Hypothalamus (tissue), 51 donors: ENCODE measurements at places on chromosomes 2 and 18.

DNA sequence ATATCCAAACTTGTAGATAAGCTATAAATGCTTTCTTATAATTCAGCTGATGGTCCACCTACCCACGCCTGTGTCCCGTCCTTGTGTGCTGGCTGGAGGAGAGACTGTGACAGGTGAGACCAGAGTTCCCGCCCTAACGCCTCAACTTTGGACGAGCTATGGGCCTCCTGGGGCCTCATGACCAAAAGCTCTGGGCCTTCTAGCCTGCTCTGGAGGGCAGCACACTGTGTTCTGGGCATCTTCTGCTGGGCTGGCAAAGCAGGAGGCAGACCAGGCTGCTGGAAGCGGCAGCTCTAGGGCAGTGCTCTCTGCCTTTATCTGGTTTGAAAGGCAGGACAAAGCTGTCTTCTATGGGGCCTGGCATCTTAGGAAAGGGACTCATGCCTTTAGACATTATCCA is 26.0 kb upstream of the PAX8 start:
- DNase-seq: no peak

- no peak for DNase-seq
These were observed 67.8 kb upstream of the SALL3 start for GRCh38 chr18:78911751-78912283.

DNA sequence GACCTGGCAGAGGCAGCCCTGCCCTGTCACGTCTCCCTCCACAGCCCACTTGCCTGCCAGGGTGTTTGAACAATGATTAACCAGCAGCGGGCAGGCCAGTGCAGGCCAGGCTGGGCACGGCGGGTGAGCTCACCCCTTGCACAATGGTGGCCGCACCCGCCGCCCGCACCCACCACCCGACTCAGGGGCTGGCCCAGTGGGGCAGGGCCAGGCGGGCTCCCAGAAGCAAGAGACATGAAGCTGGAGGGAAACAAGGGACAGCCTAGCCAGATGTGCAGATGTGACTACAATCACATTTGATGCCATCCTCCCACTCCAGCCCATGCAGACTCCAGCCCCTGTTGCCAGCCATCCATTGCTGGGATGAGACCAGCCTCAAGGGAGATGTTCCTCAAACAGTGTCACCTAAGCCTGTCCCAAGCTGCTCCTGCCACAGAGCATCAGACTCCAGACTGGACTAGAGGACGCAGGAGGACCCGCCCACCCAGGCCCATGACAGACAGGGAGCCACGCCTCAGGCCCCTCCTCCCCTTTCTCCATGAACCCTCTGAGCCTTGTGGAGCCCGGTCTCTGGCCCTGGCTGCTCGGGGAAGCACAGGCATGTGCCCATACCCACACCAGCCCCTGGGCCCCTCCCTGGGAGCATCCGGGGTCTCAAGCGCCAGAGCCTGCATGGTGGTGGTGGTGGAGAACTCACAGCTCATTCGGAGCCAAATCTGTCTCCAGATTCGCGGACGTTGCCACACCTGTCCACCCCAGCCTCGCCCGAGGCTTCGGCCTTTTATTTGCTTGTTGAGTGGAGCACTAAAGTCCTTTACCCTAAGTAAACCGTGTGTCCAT is 45.0 kb downstream of the SDC1 start:
- no peak for DNase-seq

GRCh38 chr2:162706770-162707169 is 131.8 kb downstream of the KCNH7 start:
- DNase-seq: no peak

DNA sequence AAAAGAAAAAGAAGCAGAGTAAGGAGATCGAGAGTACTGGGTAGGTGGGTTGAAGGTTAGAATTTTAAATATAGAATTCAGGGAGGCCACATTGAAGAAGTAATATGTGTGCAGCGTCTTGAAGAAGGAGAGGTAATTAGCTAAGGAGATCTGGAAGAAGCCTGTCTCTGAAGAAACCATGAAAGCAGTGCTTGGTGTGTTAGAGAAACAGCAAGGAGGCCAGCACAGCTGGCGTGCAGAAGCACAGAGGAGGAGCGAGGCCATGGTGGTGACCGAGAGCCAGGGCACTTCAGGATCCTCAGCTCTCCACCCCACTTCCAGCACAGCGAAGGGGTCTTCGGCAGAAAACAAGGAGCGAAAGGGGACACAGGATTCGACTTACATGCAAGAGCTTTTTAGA is 305.8 kb downstream of the STK39 start:
- no peak for DNase-seq
